ENCODE measurements at places on chromosomes 12 and 14.

- DNase-seq = no peak
Observed at GRCh38 chr12:98738002-98738401, 92.9 kb downstream of the APAF1 start.

- no peak for DNase-seq
Observed at GRCh38 chr14:54446161-54446693, 5.1 kb upstream of the CNIH1 start.

DNA sequence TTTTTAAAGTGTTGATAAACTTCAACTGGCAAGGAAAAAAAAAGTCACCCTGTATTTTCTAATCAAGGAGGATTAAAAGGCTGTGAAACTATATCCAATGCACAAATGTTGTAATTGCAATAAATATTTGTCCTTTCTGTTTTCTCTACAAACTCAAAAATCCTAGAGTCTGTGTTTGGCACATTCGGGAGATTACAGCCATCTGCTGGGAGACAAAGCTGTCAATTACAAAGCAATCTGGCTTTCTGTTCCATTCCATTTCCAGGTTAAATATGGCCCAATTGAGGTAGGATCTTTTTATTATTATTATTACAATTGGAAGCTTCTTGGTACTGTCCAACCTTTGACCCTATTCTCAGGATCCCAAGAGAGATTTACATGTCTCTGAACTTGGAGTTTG lies 295.9 kb downstream of the DIO2 start:
- no peak for DNase-seq

- DNase-seq = peak; percentile 65
Observed at GRCh38 chr12:113818833-113819232, 147.3 kb downstream of the RBM19 start.

GRCh38 chr12:47269916-47270315 lies 190.2 kb upstream of the AMIGO2 start:
- DNase-seq = no peak

DNA sequence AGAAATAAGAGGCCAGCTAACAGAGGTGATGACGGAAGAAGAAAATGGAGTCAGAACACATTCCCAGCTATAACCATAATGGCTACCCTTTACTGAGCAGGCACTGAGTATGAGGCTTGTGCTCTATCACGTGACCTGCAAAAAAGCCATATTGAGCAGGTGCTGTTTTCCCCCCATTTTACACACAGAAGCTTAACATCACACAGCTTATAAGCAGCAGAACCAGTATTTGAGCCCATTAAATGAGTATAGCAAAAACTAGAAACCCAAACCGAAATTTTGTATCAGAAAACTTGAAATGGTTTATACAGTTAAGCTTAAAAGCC lies 28.4 kb downstream of the PAPLN start:
- no peak for DNase-seq

DNA sequence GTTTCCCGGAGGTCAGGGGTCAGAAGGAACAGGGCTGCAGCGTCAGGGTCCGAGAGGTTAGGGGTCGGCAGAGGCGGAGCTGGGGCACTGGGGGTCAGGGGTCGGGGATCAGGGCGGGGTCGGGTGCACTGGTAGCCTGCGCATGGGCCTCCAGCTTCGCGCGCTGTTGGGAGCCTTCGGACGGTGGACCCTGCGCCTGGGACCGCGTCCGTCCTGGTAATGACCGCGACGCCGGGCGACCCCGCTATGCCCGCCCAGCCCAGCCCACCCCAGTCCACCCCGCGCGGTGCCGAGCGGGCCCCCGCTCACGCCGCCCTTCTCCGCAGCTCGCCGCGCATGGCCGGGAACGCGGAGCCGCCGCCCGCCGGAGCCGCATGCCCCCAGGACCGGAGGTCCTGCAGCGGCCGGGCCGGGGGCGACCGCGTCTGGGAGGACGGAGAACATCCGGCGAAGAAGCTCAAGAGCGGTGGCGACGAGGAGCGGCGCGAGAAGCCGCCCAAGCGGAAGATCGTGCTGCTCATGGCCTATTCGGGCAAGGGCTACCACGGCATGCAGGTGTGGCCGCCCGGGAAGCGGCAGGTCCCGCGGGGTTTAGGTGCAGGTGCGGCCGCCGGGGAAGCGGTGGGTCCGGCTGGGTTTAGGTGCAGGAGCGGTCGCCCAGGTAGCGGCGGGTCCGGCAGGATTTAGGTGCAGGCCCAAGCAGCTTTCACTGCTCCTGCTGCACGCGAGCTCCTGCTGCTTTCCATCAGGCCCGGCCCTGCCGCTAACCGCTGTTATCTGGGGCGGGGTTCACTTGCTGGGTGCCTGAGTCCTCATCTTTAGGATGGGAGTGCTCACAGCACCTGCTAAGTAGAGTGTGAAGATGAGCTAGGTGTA lies 743 bp downstream of the PUS1 start:
- DNase-seq = peak; percentile 66

DNA sequence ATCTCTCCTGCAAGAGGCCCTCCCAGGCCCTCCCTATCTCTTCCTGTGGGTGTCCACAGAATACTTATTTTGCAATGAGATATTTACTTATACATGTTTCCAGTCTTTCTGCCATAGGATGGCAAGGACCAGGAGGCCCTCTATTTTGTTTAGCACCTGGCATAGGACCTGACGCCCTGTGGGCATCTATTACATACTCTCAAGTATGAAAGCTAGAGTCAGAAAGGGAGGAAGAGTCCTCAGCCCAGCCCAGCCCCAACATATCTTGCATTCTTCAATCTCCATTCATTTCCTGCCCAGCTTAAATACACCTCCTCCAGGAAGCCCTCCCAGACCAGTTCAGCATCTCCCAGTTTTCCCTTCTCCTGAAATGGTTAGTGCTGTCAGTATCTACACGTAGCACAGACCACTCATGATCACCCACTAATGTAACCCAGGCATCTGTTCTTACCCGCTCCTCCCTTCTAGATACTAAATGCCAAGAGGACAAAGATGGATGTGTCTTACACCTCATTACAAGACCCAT lies 7.4 kb downstream of the FOXN4 start:
- no peak for DNase-seq

DNA sequence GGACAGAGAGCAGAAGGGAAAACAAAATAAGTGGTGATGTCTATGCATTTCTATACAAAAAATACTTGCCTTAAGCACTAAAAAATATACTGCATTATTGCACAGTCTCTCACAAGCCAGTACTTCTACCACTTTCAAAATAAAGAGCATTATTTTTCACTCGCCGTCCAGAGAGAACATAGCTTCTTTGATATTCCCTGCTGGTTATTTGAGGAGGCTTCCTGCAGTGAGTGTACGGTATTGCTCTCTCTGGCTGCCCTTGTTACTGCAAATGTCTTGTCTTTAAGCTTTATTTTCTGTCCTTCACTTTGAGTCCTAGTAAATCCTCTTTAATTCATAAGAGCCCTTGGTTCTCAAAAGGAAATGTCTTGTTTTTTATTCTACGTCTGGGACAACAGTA lies 81.1 kb downstream of the EML1 start:
- no peak for DNase-seq

- DNase-seq = peak; percentile 86
Observed at GRCh38 chr14:24398653-24399446, at the start of gene NYNRIN. TSS of gene NYNRIN (plus strand) at chr14:24399003. CDS start at chr14:24399247, 244 bp downstream.

- no peak for DNase-seq
Observed at GRCh38 chr14:106657460-106657859, 1131.1 kb downstream of the TMEM121 start.

GRCh38 chr12:50024805-50025186 lies 498 bp downstream of the RACGAP1 start:
- no peak for DNase-seq

DNA sequence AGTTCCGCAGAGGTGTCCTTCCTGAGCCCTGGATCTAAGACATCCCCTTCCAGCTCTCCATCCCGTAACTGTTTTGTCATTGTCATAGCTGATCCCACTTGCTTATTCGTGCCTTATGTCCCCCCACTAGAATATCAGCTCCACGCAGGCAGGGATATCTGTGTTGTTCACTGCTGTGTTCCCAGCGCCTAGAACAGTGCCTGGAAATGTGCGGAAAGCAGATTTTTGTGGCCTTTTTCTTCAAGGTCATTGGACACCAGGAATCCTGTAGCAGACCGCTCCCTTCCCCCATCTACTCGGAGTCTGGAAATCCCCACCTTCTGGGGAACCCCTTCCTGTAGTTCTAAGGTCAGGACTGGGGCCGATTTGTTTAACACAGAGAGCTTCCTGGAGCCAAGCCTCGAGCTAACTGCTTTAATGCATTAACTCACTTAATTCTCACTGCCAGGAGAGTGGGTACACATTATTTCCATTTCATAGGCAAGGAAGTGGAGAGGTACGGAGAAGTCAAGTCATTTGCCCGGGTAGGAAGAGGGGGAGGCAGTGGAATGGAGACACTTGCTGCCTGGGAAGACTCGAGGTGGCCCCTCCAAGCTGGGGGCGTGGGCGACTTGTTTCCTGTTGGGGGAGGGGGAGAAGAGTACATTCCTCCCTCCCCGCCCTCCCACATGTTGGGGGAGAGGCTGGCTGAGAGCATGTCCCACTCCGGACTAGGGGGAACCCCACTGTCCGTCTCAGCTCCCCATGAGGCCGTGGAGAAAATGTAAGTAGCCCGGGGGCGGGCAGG lies 1.2 kb upstream of the SH2B3 start:
- peak; percentile 33 for DNase-seq

GRCh38 chr12:109710747-109711595 lies 2.7 kb upstream of the FAM222A start:
- DNase-seq = no peak

GRCh38 chr12:77751939-77752338 lies 78.8 kb upstream of the NAV3 start:
- DNase-seq = no peak
